ENCODE measurements at places on chromosomes 6 and 20.

DNA sequence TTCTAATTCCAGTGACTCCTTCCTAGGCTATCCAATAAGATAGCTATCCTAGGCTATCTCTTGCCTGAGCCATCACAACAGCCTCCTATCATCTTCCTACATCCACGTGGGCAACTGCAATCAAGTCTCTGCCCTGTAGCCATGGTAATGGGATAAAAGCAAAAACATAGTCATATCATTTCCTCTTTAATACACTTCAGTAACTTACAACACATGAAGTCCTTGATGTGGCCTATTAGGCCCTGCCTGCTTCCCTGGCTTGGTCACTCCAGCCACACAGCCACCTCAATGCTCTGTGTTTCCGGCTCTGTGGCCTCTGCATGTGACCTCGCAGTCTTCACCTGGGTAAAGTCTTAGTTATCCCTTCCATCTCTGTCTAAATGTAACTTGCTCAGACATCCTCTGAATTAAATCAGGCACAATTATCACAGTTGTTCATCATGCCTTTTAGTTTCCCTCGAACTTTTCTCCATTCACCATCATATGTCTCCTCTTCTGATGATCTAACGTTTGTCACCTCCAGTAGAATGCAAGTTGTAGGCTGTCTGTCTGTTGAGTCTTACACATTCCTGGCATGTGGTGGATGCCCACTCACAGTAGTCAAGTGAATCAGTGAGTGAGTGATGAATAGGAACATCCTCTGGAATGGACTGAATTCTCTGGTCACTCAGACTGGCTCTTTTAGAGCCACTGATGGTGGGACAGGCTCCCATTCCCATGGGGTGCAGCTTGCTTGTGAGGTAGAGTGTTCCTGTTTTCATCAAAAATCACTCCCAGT lies 229.4 kb downstream of the TBC1D7 start:
- DNase-seq, result no peak

DNA sequence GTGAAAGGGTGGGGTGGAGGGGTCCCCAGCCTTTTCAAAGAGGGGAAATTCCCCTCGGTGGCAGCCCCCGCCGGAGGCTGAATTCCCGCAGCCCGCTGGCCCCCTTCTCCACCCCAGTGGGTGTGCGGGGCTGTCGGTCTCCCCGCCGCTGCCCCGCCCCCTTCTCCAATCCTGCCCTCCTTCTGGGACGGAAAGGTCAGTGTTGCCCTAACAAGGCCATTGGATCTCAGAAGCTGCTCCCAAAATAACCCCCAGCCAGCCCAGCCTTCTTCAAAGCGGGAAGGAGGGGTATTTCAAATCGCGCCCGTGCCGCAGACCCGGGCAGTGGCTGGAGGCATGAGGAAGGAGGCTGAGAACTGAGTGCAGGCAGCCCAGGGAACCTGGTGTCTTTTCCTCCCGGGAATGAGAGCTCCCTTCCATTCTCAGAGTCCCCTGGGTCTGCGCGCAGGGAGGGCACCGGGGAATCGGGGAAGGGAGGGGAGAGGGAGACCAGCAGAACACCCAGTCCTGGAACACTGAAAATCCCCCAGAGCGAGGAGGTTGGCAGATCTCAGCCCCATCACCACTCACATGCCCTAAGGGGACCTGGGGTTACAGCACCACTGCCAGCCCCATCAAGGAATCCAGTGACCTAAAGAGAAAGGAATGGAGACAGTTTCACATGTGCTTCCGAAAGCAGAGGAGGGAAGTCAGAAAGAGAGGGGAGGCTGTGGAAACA lies at the start of gene JPH2:
TSS of gene JPH2 (minus strand) at position 135 of the 718 bp plus-strand sequence. CDS start 483 bp downstream, outside the sequence.
- no peak for DNase-seq

GRCh38 chr20:2153326-2153725 lies 51.7 kb downstream of the STK35 start:
- DNase-seq, result no peak

- no peak for DNase-seq
These were observed 14.4 kb downstream of the MYB start for GRCh38 chr6:135195522-135195921.

- no peak for DNase-seq
These were observed 88.3 kb downstream of the TAF4 start for GRCh38 chr20:61977419-61977786.

GRCh38 chr6:45323656-45324224 lies 4.4 kb upstream of the RUNX2 start:
- no peak for DNase-seq

DNA sequence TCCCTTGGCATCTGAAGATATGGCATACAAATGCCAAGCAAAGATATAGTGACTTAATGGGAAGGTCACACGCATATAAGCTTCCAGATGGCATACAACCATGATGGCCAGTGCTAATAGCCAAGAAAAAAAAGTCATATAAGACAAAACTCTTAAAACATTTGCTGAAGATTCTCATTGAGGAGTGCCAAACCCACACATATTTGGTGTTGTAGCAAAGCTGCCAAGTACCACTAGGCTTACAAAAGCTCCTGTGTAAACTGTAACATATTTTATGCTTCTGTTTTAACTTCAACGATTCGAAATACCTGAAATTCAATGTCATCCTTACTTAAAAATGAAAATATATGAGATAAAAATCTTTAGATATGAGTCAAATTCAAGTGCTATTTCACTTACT lies 123.0 kb downstream of the HMGCLL1 start:
- no peak for DNase-seq

DNA sequence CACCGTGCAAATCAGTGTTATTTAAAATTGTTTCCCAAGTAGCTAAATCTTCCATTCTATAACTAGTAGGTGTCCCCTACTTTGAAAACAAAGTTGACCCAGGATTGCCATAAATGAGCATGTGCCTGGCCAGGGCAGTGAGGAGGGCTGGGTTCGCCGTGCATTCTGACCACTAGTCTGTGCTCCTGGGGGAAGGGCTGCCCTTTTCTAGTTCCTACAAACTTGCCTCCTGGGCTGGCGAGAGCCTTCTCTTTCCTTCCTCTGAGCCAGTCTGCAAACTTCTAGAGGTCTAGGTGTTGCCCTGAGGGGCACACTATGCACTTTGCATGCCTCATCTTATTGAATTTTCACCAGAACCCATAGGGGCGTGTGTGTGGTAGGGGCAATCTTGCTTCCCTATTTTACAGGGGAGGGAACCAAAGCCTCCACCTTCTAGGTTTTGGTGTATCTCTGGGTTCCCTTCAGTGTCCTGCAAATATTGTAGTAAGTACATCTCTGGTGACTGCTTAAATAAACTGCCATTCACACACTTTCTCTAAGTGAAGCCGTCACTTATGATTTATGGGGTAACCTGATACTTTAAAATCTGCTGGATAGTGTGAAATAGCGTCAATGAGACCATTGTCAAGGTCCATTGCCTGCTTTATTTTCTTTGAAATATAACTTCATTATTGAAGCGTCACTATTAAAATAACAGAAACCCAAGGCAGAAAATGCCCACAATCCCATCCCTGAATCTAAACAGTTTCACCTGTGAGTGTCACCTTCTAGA lies 42.2 kb downstream of the CDH26 start:
- no peak for DNase-seq

DNA sequence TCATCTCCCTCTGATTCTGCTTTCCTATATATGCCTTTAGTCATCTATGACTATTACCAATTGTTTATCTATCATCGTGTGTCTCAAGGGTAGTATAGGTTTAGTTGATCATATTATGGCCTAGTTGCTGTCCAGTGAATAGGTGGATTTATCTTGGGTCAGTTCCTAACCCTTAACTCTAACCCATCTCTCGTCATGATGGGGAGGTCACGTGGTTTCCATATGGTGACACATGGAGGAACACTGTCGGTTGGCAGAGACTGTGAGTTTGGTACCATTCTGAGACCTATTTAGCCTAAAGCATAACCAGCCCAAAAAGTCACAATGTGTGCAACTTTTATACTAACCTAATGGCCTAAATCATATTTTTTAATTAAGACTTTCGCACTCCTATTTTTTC lies 103.5 kb downstream of the SAMD5 start:
- DNase-seq, result no peak

DNA sequence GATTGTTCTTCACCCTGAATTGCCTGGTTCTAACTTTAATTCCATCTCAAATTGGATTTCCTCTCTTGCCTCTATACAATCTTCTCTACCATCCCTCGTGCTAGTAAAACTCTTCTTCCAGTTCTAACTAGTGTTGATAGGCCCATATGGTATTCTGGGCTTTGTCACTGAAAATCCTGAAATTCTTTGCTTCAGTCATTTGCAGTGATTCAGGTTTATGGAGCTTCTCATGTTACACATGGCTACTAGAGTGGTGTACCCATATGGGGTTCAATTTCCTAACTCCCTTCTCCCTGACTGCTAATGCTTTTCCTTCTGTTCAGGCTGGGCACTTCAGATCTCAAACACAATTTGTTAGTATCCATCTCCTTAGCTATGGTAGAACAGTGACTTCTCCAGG lies 956.6 kb downstream of the KIF16B start:
- DNase-seq, result no peak

DNA sequence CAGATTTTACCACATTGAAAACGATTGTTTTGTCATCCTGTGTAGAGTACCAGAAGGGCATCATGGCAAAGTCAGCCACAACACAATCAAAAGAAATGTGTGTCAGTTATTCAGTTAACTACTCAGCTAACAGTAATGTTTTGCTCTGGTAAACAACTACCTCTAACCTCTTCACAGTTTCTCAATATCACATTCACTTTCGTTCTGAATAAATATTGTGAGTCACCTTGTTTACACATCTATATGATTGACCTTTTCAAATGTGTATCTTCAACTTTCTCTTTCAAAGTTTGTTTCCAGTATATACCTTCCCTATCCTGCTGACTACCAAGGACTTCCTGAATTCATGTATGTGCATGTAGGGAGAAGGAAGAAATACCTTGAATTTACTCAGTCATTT lies 216.6 kb upstream of the UFL1 start:
- DNase-seq, result no peak

GRCh38 chr6:157928428-157928827 lies 53.2 kb upstream of the SYNJ2 start:
- no peak for DNase-seq

- DNase-seq, result no peak
These were observed 158.5 kb downstream of the THBS2 start for GRCh38 chr6:169095153-169095552.

DNA sequence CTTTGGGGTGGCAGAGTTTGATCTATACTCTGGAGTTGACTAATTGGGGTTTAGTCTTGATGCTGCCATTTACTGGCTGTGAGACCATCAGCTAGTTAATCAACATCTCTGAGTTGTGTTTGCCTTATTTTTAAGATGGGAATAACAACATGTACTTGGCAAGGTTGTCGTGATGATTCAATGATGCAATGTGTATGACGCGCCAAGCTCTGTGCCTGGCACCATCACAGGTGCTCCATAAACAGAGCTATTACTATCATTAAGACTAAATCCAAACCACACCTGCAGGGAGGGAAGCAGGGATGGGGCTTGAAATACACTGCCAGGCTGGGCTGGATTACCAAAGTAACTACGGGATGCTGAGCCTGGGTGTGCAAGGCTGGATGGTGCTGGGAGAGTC lies 60.1 kb upstream of the E2F3 start:
- no peak for DNase-seq

- no peak for DNase-seq
These were observed 1242.0 kb downstream of the KHDRBS2 start for GRCh38 chr6:61044011-61044410.

- DNase-seq, result no peak
These were observed 641 bp downstream of the DBNDD2 start for GRCh38 chr20:45408646-45409213.

- no peak for DNase-seq
These were observed 220.4 kb upstream of the JARID2 start for GRCh38 chr6:15025446-15025845.

DNA sequence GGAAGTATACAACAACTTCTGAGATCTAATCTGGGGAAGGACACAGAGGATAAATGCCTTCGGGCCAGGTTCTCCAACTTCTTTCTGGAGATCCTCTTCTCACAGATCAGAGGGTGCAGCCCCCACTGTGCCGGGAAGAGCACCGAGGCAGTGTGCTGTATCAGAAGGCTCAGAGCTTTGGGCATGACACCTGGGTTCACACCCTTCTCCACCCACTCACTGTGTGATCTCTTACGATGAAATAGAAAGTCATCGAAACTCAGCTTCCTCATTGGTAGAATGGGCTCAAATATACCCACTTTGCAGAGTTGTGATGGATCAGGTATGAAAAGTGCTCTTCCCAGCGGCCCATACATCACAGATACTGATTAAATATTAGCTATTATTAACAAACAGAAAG lies 347.5 kb upstream of the SOX4 start:
- no peak for DNase-seq

DNA sequence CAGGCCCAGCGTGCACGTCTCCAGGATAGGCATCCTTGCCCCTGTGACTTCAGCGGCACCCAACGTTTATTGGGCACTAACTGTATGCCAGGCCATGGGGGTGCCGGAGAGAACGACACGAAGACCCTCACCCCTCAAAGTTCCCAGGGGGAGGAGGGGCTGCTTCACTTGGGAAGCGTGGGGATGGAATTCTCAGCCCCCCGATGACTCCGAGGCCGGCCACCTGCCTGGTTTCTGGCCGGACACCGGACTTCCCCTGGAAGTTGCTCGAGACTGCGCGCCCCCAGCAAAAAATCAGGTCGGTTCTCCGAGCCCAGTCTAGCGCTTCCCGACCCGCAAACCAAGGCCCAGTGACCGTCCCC lies 275 bp upstream of the MAVS start:
- DNase-seq, result no peak

GRCh38 chr20:4147319-4147718 lies 132.0 kb upstream of the RNF24 start:
- no peak for DNase-seq

- no peak for DNase-seq
These were observed 12.1 kb downstream of the TFAP2A start for GRCh38 chr6:10402648-10403311.

- no peak for DNase-seq
These were observed 187.7 kb downstream of the NFATC2 start for GRCh38 chr20:51354769-51355319.

- DNase-seq, result no peak
These were observed 111.3 kb downstream of the PRDM1 start for GRCh38 chr6:106197441-106197840.

GRCh38 chr6:35078226-35078850 lies 62.8 kb downstream of the TCP11 start:
- DNase-seq, result no peak

DNA sequence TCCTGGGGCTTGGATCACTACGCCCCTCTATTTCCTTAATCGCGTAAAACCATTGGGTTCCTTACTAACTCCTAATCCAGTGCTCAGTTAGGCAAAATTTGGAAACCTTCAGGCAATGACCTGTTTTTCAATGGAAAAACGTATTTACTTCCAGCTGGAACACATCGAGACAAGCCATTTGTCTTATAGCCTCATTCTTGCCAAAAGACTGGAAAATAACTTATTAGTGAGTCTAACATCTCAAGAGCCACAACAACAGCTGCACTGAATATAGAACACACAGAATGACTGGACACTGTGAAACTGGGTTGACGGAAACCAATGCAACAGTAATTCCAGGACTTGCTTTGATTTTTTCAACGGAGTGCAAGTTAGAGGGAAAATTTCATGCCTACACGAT lies 125.2 kb upstream of the MAP3K7 start:
- DNase-seq, result no peak

Measured in stimulated activated naive CD4-positive, alpha-beta T cell treated with Interleukin-2 at 50 U/mL for 16 hours (primary cell).